Activated gamma-delta T cell (primary cell): ENCODE measurements at places on chromosomes 3 and 15.

DNA sequence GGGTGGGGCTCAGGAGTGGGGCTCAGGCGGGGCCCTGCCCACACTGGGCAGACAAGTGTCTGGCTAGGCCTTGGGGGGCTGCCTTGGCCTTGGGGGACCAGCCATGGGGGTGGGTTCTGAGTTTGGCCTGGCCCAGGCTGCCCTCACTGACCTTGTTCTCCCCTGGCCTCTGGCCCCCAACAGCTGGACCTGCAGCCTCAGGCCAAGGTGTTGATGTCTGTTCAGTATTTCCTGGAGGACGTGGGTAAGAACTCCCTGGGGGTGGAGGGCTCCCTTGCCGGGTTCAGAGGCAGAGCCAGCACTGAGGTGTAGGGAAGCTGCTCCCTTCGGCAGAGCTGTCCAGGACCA lies 20.0 kb downstream of the PRKCD start:
- DNase-seq, result no peak

DNA sequence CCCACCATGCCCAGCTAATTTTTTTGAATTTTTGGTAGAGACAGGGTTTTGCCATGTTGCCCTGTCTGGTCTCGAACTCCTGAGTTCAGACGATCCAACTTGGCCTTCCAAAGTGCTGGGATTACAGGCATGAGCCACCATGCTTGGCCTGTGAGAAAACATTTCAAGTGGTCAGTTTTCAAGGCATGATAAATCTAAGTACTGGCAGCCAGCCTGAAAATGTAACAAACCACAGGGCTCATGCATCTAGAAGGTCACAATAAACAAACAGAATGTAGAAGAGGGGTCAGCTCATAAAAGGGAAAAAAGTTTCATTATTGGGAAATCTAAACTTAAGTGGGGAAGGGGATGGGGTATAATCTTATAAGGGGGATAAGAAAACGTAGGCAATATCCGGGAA lies 39.9 kb downstream of the PPCDC start:
- no peak for DNase-seq

- DNase-seq, result no peak
Measured at GRCh38 chr3:50354186-50354764, 3.6 kb downstream of the CYB561D2 start.

DNA sequence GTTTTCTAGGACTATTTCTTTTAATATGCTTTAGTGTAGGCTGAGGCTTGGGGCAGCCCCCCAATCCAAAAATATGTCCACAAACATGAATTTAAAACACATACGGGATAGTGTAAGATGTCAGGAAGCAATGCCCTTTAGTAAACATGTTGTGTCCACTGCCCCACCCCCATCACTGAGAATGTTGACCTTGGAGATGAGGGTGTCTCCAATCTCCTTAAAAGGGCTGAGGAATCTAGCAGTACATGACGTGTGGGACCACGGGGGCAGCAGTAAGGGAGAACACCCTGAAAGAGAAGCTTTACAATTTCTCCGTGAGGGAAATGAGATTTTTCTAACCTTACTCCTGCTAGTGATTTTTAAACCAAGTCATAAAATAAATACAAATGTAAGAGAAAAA lies 84.7 kb downstream of the SQOR start:
- no peak for DNase-seq

- no peak for DNase-seq
Measured at GRCh38 chr3:101932326-101933068, 83.2 kb downstream of the NFKBIZ start.

DNA sequence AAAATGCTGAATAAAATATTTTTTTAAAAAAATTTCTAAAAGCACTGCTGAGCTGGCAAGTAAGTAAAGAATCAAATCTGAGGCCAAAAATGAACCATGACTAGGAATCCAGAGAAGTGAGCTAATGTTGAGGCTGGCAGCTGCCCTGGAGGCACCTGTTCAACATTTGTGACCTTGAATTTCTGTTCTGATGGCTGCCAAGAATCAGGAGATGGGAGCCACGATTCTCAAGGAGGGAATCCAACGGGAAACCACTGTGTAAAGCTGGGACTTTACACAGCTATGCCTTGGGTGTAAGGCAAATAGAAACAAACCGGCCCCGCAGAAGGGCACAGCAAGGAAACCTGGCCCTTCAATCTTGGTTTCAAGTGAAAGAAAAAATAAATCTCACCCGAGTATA lies 22.7 kb downstream of the HEG1 start:
- no peak for DNase-seq

DNA sequence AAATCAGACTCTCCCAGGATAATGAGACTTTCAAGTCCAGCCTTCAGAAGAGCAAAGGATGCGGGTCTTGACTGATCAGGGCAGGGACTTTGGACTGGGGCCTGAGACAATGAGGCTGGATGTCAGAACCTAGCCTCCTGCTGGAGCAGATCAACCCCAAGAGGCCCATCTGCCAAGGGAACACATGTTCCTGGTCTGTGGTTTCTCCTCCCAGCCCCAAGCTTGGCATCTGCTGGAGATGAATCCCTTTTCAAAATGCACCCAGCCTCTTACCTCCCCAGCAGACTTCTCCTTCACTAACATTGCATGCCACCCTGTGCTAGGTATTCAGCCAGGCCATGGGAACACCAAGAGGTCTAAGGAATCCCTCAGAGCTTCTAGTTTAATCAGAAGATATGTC lies 43.7 kb upstream of the MFGE8 start:
- no peak for DNase-seq

- no peak for DNase-seq
Measured at GRCh38 chr3:188817935-188818269, 353.9 kb upstream of the TPRG1 start.

GRCh38 chr3:37520907-37521341 lies 340.8 kb upstream of the CTDSPL start:
- DNase-seq, result no peak

GRCh38 chr3:9280451-9281219 lies 31.2 kb upstream of the SRGAP3 start:
- no peak for DNase-seq

- no peak for DNase-seq
Measured at GRCh38 chr3:126449621-126450051, 26.1 kb downstream of the ZXDC start.

GRCh38 chr15:62474771-62475124 lies 309.7 kb upstream of the C2CD4B start:
- DNase-seq, result no peak

GRCh38 chr3:119375106-119375505 lies 80.9 kb downstream of the ARHGAP31 start:
- DNase-seq, result no peak

DNA sequence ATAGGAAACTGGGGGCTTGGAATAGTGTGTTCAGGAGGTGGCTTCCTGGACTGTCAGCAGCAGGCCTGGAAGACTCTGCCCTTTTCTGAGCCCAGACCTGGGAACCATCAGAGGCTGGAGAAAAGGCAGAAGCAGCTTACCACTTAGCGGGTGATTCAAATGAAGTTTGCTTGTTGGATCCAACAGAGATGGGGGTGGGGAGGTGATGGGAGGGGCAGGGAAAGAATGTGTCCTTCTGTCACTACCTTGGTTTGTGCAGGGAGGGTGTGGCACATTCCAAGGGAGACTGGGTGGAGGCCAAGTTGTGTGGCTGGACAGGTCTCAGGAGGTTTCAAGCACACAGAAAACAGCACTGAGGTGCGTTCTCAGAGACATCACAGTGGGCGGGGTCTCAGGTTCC lies 58.8 kb downstream of the TRAK1 start:
- no peak for DNase-seq

DNA sequence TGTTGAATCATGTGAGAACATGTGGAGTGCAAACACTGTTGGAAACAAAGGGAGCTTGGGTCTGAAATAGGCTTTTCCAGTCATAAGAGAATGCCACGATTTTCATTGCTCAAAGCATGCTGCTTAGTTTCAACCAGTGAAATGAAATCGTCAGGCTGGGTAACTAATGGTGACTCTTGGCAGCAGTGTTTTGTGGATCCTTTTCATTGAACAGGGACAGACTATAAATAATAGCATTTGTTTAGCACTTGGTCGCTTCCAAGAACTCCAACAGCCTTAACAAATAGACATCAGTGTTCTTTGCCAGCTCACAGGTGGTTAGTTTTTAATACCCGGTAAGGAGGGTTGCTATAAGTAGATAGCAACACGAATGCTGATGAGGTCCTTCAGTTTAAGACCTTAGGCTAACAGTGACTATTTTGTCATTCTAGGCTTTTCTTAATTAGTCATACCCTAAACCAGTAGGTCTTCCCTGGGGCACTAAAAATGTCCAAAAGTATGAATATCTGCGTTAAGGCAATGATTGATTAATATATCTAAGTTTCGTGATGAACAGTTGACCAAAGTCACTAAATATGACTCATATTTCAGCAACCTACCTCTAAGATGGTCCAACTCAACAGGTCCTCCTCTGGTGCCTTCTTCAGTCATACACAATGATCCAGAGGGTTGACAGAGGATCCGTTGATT lies 15.8 kb downstream of the TP63 start:
- no peak for DNase-seq

DNA sequence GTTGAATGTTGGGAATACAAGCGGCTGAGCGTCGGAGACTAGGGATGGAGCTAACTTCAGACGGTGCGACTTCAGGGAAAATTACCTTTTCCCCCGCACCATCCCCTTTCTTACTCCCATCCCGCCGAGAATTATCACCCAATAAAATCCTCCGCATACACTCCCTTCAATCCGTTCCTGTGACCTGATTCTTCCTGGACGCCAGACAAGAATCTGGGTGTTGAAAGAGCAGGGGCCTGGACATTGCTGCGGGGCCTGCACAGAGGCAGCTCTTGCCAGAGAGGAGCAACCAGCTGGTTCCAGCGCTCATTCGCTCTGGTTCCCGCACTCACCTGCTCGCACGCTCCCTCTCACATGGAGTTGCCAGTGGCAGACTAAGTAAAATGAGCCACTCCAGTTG lies 241.9 kb downstream of the ALCAM start:
- no peak for DNase-seq

- no peak for DNase-seq
Measured at GRCh38 chr3:72043204-72044133, 258.5 kb upstream of the PROK2 start.

DNA sequence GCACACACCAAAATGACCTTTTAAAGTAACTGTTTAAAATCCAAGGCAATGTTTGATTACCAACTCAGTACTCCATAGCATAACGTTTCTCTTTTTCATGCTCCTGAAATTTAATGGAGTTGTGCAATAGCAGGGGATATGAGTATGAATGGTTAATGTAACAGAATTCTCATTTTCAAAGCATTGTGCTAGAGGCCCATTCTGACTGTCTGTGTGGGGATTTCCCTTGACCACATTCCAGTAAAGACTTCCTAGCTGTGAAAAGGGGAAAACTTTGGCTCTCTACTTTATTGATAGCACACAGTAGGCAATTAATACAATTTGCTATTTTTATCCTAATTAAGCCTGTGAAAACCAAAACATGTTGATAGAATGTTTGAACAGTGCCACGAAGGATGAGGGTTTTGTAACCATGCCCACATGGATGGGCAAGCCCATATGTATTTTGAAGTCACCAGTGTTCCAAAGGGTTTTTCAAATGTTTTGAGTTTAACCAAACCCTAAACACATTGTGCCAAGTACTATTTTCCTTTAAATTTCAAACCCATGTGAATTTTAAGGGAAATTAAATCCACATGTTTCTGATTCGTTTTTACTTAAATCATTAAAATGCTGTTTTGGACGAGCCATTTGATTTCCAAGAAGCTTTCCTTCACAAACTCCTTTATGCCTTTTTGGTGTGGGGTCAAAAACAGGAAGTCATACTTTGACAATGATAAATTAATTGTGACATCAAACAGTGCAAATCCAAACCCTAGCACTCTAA lies 261.2 kb downstream of the SHOX2 start:
- DNase-seq, result no peak

GRCh38 chr3:45139372-45140140 lies 6.6 kb downstream of the CDCP1 start:
- DNase-seq, result no peak

DNA sequence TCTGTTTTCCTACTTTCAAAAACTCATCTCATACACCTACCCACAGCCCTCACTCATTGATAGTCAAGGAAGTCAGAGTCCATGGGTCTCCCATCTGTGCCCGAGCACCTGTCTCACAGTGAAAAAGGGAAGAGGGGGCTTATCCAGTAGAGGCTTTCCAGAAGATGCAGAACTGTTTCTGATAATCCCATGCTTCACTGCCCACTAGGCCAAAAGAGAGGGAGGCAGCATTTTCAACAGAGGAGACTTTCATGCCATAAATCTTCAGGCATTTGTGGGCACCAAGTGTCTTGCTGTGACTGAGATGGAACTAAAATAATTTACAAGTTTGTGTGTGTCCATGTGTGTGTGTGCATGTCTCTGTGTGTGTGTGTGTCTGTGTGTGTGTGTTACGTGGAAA lies 117.9 kb upstream of the PHLDB2 start:
- DNase-seq, result no peak

GRCh38 chr3:36904641-36905040 lies 40.2 kb downstream of the TRANK1 start:
- no peak for DNase-seq

DNA sequence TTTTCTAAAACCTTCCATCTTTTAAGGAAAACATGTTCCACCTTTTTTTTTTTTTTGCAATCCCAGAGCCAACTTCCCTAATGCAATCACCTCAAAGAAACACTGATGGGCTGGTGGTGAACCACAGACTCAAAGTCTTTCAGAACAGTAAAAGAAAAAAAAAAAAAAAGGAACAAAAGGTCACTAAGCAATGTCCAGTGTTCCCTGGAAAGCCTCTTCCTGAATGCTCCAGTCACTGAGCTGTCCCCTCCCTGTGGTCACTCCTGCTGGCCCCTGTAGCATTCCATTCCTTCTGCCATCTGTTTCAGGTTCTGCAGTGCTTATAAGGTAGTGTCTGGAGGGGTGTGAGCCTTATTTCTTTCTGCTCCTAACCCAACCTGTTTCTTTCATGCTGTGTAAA lies 53.3 kb downstream of the AAGAB start:
- no peak for DNase-seq

- DNase-seq, result no peak
Measured at GRCh38 chr15:78097667-78098066, 5.3 kb downstream of the SH2D7 start.

DNA sequence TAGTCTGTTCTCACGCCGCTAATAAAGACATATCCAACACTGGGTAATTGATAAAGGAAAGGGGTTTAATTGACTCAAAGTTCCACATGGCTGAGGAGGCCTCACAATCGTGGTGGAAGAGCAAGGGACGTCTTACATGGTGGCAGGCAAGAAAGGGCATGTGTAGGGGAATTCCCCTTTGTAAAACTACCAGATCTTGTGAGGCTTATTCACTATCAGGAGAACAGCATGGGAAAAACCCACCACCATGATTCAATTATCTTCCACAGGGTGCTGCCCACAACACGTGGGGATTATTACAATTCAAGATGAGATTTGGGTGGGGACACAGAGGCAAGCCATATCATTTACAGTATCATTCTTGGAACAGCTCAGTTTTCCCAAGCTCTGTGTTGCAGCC lies 268.0 kb downstream of the SUCLG2 start:
- DNase-seq, result no peak
